Type B pancreatic cell (in vitro differentiated cells): ENCODE measurements at places on chromosomes 12 and 14. TPM values are rescaled to one million over a fixed set of nuclear protein-coding genes. Genes with fewer than 3 reads are reported as not detected.

The KRT73 gene
- 0.12 TPM in 1 of 2 replicates, not detected in the other for total RNA-seq

DNA sequence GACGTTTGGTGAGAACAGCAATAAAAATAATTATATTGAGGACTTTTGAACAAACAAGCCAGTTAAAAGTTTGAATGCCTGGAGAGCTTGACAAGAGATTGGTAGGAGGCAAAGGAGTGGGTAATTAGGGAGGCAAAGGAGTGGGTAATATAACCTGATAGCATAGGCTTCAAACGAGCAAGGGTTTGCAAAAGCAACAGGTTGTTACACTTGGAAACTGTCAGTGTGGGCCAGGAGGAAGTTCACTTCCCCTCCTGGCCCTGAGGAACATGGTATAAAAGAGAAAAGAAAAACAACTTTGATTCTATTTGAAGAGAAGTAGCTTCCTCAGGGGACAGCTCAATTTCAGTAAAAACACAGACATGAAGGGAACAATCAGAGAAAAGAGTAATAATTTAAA, 121.7 kb downstream of the CCER1 start:
- peaks cover 23% of the 10 kb centered on the region for H3K4me1 ChIP-seq
- no peak for DNase-seq
- H3K36me3 ChIP-seq = no peaks in the 10 kb centered on the region
- H3K4me3 ChIP-seq = no peak overlapping the region
- H3K27me3 ChIP-seq = no peaks in the 10 kb centered on the region
- H3K27ac ChIP-seq = no peak overlapping the region

The HSPB8 gene
- 17.0 and 41.4 TPM in 2 replicates for total RNA-seq

DNA sequence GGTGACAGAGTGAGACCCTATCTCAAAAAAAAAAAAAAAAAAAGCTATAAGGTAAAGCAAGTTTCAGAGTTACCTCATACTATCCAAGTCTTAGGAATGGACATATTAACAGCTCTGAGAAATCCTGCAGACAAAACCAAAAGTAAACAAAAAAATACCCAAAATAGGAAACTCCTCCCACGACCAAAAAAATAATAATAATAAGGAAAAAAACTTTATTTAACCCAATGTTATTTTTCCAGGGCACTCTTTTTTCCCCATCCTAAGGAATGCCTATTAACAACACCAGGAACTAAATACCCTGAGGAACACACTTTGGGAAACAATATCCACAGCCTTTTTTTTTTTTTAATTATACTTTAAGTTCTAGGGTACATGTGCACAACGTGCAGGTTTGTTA, 135.5 kb upstream of the CCND2 start:
- DNase-seq = no peak
- no peak overlapping the region for H3K4me3 ChIP-seq
- H3K27me3 ChIP-seq = peaks cover 36% of the 10 kb centered on the region
- peaks cover 45% of the 10 kb centered on the region for H3K4me1 ChIP-seq
- H3K36me3 ChIP-seq = peaks cover 3% of the 10 kb centered on the region

The ITGB7 gene
- total RNA-seq = 3.2 and 4.2 TPM in 2 replicates

- no peak overlapping the region for H3K27ac ChIP-seq
- no peak overlapping the region for H3K4me3 ChIP-seq
Measured at GRCh38 chr14:61620130-61620946, 75.0 kb upstream of the HIF1A start.

GRCh38 chr14:93965287-93965821, 11.0 kb downstream of the ASB2 start:
- no peaks in the 10 kb centered on the region for H3K36me3 ChIP-seq
- no peaks in the 10 kb centered on the region for H3K27me3 ChIP-seq
- DNase-seq = no peak
- no peak overlapping the region for H3K4me3 ChIP-seq
- H3K27ac ChIP-seq = no peak overlapping the region

DNA sequence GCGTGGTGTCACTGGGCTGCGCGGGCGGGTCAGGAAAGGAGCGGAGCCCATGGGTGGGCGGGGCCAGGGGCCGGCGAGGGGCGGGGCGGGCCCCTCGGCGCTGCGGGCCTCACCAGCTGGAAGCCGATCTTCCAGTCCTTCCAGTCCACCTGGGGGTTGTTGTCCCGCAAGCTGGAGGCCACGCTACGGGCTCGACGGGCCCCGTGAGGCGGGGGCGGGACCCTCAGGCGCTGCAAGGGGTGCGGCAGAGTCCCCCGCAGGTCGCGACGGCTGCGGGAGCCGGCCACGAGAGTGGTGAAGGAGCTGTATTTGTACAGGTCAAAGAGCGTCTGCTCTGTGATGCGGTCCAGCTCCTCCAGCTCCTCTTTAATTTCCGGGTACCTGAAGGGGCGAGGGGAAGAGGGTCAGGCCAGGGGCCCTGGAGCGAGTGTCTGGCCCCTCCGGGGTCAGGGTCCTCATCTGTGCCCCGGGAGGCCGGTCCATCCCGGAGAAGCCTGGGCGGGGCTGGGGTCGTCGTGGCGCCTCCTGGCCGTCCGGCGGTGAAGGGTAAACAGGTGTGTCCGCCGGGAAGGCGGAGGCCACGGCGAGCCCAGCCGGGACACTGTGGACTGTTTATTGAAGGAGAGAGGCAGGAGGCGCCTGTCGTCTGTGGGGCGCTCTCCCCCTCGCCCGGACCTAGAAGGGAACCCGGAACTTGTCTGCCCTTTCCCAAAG, 11.9 kb downstream of the SCNN1A start:
- H3K4me3 ChIP-seq = peak overlapping the region; percentile 76
- H3K27me3 ChIP-seq = no peaks in the 10 kb centered on the region
- peaks cover 5% of the 10 kb centered on the region for H3K4me1 ChIP-seq

The LYZ gene
- 113 and 174 TPM in 2 replicates for total RNA-seq

GRCh38 chr14:91012045-91012444, 48.4 kb downstream of the RPS6KA5 start:
- H3K27ac ChIP-seq = no peak overlapping the region
- H3K36me3 ChIP-seq = no peaks in the 10 kb centered on the region
- H3K27me3 ChIP-seq = no peaks in the 10 kb centered on the region

GRCh38 chr12:45725631-45726602, 3.6 kb upstream of the ARID2 start:
- no peaks in the 10 kb centered on the region for H3K27me3 ChIP-seq
- peak overlapping the region; percentile 88 for H3K27ac ChIP-seq
- no peak for DNase-seq
- peaks cover 14% of the 10 kb centered on the region for H3K4me1 ChIP-seq

The GPR132 gene
- total RNA-seq = 0.24 and 0.33 TPM in 2 replicates

DNA sequence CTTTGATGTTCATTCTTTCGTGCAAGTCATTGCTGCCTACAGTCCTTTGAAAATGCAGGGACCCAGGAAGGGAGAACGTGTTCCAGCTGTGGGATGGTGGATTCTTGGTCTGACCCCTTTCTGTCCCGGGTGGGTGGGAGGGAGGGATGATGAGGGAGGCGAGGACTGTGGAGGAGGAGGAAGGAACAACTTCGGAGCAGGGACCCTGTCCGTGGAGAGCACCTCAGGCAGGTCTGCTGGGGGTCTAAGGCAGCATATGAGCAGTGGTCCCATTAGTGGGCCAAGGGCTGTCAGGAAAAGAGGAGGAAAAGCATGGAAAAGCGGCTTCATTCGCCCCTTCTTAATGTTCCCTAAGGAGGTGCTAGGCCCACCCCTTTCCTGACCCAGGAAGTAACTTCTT, 36.0 kb downstream of the CACNA2D4 start:
- DNase-seq = no peak
- no peak overlapping the region for H3K27ac ChIP-seq
- peaks cover 17% of the 10 kb centered on the region for H3K27me3 ChIP-seq
- no peaks in the 10 kb centered on the region for H3K4me1 ChIP-seq
- no peak overlapping the region for H3K4me3 ChIP-seq

DNA sequence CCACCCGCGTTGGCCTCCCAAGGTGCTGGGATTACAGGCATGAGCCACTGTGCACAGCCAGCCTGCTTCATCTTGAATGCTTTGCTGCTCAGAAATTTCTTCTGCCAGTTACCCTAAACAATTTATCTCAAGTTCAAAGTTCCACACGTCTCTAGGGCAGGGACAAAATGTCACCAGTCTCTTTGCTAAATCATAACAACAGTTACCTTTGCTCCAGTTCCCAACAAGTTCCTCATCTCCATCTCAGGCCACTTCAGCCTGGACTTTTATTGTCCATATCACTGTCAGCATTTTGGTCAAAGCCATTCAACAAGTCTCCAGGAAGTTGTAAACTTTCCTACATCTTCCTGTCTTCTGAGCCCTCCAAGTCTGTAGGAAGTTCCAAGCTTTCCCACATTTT, 159.5 kb upstream of the DYRK2 start:
- H3K27ac ChIP-seq = no peak overlapping the region
- H3K36me3 ChIP-seq = peaks cover 7% of the 10 kb centered on the region
- peaks cover 9% of the 10 kb centered on the region for H3K4me1 ChIP-seq
- H3K4me3 ChIP-seq = no peak overlapping the region

The TMEM63C gene
- total RNA-seq = 4.6 and 5.5 TPM in 2 replicates

GRCh38 chr14:39459795-39460478, 27.7 kb upstream of the FBXO33 start:
- H3K4me3 ChIP-seq = no peak overlapping the region
- no peaks in the 10 kb centered on the region for H3K36me3 ChIP-seq
- no peak for DNase-seq
- no peaks in the 10 kb centered on the region for H3K27me3 ChIP-seq
- no peak overlapping the region for H3K27ac ChIP-seq

- DNase-seq = no peak
- no peaks in the 10 kb centered on the region for H3K4me1 ChIP-seq
- no peak overlapping the region for H3K27ac ChIP-seq
- no peak overlapping the region for H3K4me3 ChIP-seq
Measured at GRCh38 chr12:14691560-14691959, 4.8 kb downstream of the GUCY2C start.

DNA sequence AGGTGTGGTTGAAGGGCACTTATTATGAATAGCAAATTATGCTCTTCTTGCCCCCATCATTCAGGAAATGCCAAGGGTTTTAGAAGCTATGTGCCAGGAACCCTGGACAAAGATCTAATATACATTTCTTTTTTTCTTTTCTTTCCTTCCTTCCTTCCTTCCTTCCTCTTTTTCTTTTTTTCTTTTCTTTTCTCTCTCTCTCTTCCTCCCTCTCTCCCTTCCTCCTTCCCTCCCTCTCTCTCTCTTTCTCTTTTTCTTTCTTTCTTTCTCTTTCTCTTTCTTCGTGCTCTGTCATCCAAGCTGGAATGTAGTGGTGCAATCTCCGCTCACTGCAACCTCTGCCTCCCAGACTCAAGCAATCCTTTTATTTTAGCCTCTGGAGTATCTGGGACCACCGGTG, 66.1 kb upstream of the CSRP2 start:
- H3K27me3 ChIP-seq = peaks cover 11% of the 10 kb centered on the region
- no peak overlapping the region for H3K4me3 ChIP-seq
- H3K36me3 ChIP-seq = no peaks in the 10 kb centered on the region
- peaks cover 11% of the 10 kb centered on the region for H3K4me1 ChIP-seq

The ADAMTS20 gene
- total RNA-seq = 1.2 and 3.1 TPM in 2 replicates

The CLEC7A gene
- total RNA-seq = 1.8 and 16.2 TPM in 2 replicates

- peaks cover 51% of the 10 kb centered on the region for H3K36me3 ChIP-seq
- H3K4me1 ChIP-seq = peaks cover 4% of the 10 kb centered on the region
- no peak overlapping the region for H3K4me3 ChIP-seq
- H3K27ac ChIP-seq = no peak overlapping the region
- no peak for DNase-seq
- H3K27me3 ChIP-seq = no peaks in the 10 kb centered on the region
Measured at GRCh38 chr12:26696048-26696612, 136.9 kb downstream of the ITPR2 start.

The C14orf180 gene
- not detected in 2 replicates for total RNA-seq

DNA sequence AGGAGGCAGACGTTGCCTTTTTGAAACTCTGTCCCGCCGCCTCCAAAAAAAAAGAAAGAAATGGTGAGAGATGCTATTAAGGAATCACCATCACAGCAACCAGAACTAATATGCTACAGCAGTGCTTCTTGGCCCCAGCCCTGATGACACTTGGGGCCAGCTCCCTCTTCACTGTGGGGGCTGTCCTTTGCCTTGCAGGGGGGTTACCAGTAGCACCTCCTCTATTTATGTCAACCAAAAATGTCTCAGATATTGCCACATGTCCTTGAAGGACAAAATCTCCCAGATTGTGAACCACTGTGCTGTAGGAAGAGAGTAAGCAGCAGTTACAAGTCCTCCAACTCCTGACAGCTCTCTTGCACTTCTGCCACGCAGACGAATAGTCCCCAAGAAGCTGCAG, 76.4 kb downstream of the LRRC74A start:
- no peaks in the 10 kb centered on the region for H3K36me3 ChIP-seq
- peaks cover 3% of the 10 kb centered on the region for H3K27me3 ChIP-seq
- H3K4me3 ChIP-seq = no peak overlapping the region

GRCh38 chr12:124480469-124481256, 86.7 kb downstream of the NCOR2 start:
- H3K27me3 ChIP-seq = no peaks in the 10 kb centered on the region
- DNase-seq = no peak
- H3K27ac ChIP-seq = no peak overlapping the region
- H3K4me3 ChIP-seq = no peak overlapping the region

DNA sequence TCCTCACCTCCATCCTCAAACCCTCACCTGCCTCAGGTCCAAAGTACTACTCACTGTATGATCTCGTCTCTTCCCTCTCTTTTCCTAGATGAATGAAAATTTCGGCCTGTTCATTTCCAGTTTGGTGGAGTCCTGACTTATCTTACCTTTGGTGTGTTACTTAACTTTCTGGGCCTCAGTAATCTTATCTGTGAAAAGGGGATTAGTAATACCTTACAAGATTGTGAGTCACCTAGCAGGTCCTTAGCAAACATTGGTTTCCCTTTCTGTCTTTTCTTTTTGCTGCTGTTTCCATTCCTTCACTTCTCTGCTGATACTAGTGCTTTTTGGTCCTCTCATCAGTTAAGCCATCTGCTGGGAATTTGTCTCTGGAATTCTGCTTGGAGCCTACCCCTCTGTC, 52.8 kb downstream of the AKAP6 start:
- H3K4me3 ChIP-seq = no peak overlapping the region
- DNase-seq = no peak
- peak overlapping the region; percentile 16 for H3K27ac ChIP-seq
- peaks cover 7% of the 10 kb centered on the region for H3K4me1 ChIP-seq

DNA sequence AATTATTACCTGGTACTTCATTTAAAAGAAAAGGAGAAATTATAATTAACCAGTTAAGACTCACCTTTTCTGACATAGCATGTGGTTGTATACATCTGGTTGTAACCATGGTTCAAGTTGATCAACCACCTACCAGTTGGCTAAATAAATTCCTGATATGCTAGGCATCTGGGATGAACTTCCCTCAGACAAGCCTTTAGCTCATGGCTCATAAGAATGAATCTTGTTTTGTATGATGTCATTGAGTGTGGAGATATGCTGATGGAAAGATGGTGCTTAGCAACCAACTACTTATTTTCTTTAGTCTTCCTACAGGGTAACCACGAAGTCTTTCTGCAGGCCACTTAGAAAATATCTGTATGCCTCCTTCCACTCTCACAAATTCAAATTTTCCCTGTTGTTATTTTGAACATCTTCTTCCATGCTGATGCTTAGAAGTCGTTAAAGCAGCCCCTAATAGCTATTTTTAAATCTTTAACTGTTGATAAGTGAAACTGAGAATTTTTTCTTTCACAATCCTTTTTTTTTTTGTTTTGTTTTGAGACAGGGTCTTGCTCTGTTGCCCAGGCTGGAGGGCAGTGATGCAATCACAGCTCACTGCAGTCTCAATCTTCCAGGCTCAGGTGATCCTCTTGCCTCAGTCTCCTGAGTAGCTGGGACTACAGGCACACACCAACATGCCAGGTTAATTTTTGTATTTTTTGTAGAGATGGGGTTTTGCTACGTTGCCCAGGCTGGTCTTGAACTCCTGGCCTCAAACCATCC, 51.9 kb upstream of the PTHLH start:
- no peak overlapping the region for H3K4me3 ChIP-seq
- H3K4me1 ChIP-seq = no peaks in the 10 kb centered on the region
- H3K27me3 ChIP-seq = peaks cover 6% of the 10 kb centered on the region
- H3K27ac ChIP-seq = no peak overlapping the region
